SK-N-SH (cell line): ENCODE measurements at places on chromosomes 3 and 15.

- no peaks in the 10 kb centered on the region for H3K36me3 ChIP-seq
- H3K27me3 ChIP-seq, result no peaks in the 10 kb centered on the region
- H3K4me3 ChIP-seq, result no peak overlapping the region
- DNase-seq, result no peak
- no peaks in the 10 kb centered on the region for H3K4me1 ChIP-seq
- H3K27ac ChIP-seq, result no peak overlapping the region
Measured at GRCh38 chr3:112407888-112408702, 75.1 kb downstream of the CD200 start.

DNA sequence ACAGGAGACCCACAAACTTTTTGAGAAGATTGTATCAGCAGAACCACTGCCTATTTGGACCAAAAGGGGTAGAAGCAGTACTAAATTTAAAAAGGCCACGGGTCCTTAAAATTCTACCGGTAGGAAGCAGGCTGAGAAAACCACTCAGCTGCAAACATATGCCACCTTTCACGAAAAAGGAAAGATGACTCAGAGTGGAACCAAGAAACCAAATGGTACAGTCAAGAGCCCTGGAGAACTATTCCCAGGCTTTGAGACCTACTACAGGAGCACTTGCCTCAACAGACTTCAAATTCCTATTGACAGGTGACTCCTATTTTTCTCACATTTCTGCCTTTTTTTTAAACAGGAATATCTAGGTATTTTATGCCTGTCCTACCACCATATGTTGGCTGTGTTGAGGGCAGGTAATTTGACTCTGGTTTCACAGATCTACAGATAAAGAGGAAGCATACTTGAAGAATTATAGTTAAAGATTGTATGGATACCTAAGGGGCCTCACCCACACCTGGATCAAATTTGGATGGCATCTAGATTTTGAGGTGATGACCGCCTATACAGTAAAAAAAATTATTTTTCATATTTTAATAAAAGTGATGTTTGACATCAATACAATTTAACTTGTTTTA lies 10.1 kb downstream of the GOLIM4 start:
- H3K4me1 ChIP-seq, result peaks cover 4% of the 10 kb centered on the region; the same call in 1 of the 2 replicates
- H3K4me3 ChIP-seq, result no peak overlapping the region
- no peaks in the 10 kb centered on the region for H3K36me3 ChIP-seq
- DNase-seq, result no peak

GRCh38 chr3:128263118-128263517 lies 109.8 kb downstream of the EEFSEC start:
- no peaks in the 10 kb centered on the region for H3K4me1 ChIP-seq
- peaks cover 13% of the 10 kb centered on the region for H3K36me3 ChIP-seq
- H3K27ac ChIP-seq, result peak overlapping the region; percentile 79
- H3K4me3 ChIP-seq, result no peak overlapping the region
- DNase-seq, result no peak

- H3K27ac ChIP-seq, result no peak overlapping the region
- peaks cover 6% of the 10 kb centered on the region; the same call in 1 of the 2 replicates for H3K36me3 ChIP-seq
- H3K27me3 ChIP-seq, result no peaks in the 10 kb centered on the region
- no peak overlapping the region for H3K4me3 ChIP-seq
Measured at GRCh38 chr3:124634210-124635168, 95.8 kb upstream of the UMPS start.

GRCh38 chr15:70490838-70491155 lies 272.6 kb downstream of the UACA start:
- DNase-seq, result no peak
- no peaks in the 10 kb centered on the region for H3K36me3 ChIP-seq
- no peaks in the 10 kb centered on the region for H3K27me3 ChIP-seq

- DNase-seq, result peak; percentile 72
- peak overlapping the region; percentile 85 for H3K27ac ChIP-seq
- H3K36me3 ChIP-seq, result peaks cover 33% of the 10 kb centered on the region
Measured at GRCh38 chr3:9808345-9809037, 1.6 kb upstream of the TTLL3 start.

DNA sequence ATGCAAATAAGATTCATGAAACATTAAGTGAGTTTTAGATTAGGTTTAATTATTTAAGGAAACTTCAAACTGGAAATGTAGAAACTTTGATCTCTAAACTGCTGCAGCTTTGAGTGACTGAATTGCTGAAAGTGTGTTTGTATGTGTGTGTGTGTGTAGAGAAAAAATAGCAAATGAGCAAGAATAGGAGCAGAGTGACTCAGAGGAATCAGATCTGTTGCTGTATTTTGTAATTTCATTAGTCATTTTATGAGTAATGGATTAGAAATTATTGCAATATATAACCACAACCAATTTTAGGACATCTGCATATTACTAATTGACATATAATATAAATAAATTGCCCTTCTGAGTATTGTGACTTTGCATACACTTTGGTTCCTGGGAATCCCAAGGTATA lies 52.8 kb upstream of the SLC9A9 start:
- no peak overlapping the region for H3K27ac ChIP-seq
- no peaks in the 10 kb centered on the region for H3K36me3 ChIP-seq
- H3K4me3 ChIP-seq, result no peak overlapping the region
- H3K27me3 ChIP-seq, result peaks cover 6% of the 10 kb centered on the region; the same call in 1 of the 2 replicates

DNA sequence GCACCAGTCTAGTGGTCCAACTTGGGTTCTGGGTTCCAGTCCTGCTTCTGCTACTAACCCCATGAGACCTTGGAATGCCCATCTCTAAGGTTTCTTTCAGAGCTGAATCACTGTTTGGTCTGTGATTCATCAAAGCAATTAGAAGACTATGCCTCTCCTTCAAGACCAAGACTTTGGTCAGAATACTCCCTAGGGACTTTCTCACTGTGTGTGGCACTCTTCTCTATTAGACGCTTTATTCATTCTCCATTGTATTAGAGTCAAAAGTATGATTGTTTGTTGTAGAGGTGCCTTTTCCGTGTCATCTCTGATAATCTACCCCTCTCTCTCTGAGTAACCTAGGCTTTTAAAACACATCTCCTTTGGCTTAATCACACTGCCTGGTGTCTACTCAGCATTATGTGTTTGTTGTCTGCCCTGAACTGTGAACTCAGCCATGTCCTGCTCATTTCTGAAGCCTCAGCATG lies 90.5 kb downstream of the LPP start:
- H3K27me3 ChIP-seq, result no peaks in the 10 kb centered on the region
- DNase-seq, result no peak
- H3K27ac ChIP-seq, result peak overlapping the region; percentile 85
- H3K4me1 ChIP-seq, result no peaks in the 10 kb centered on the region; the same call in 1 of the 2 replicates
- H3K36me3 ChIP-seq, result peaks cover 5% of the 10 kb centered on the region; the same call in 1 of the 2 replicates

GRCh38 chr3:97917813-97918536 lies 54.3 kb downstream of the RIOX2 start:
- no peak for DNase-seq
- H3K27me3 ChIP-seq, result no peaks in the 10 kb centered on the region
- no peak overlapping the region for H3K4me3 ChIP-seq
- peaks cover 37% of the 10 kb centered on the region for H3K36me3 ChIP-seq

- H3K27me3 ChIP-seq, result no peaks in the 10 kb centered on the region
- peak overlapping the region; percentile 65; the same call in 1 of the 2 replicates for H3K27ac ChIP-seq
- H3K36me3 ChIP-seq, result no peaks in the 10 kb centered on the region
- no peaks in the 10 kb centered on the region; the same call in 1 of the 2 replicates for H3K4me1 ChIP-seq
- DNase-seq, result no peak
- no peak overlapping the region; the same call in 1 of the 2 replicates for H3K4me3 ChIP-seq
Measured at GRCh38 chr3:151976211-151977050, 103.0 kb downstream of the SUCNR1 start.

DNA sequence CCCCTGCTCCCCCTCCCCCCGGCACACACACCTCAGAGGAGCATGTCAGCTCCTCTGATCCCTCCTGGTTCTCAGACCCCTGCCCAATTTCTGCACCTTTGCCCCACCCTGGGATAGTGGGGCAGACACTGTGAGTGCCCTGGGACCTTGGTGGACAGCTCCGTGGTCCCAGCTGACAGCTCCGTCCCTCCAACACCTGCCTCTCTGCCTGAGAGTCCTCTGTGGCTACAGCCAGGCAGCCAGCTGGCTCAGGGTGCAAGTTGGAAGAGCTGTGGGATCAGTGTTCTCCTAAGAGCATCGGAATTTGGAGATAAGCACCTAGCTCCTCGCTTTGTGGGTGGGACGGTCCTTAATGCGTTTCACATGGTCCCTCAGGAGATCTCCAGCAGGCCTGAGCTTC lies 43.7 kb upstream of the PGPEP1L start:
- no peak for DNase-seq
- H3K27me3 ChIP-seq, result no peaks in the 10 kb centered on the region
- no peak overlapping the region for H3K27ac ChIP-seq
- H3K4me1 ChIP-seq, result no peaks in the 10 kb centered on the region
- H3K36me3 ChIP-seq, result no peaks in the 10 kb centered on the region

- no peaks in the 10 kb centered on the region for H3K36me3 ChIP-seq
- H3K4me1 ChIP-seq, result no peaks in the 10 kb centered on the region; the same call in none of the 2 replicates
- H3K27ac ChIP-seq, result no peak overlapping the region
- no peaks in the 10 kb centered on the region for H3K27me3 ChIP-seq
Measured at GRCh38 chr15:35752134-35752466, 206.1 kb upstream of the DPH6 start.

GRCh38 chr3:45244356-45244755 lies 18.3 kb upstream of the TMEM158 start:
- H3K4me1 ChIP-seq, result no peaks in the 10 kb centered on the region; the same call in 1 of the 2 replicates
- H3K27ac ChIP-seq, result no peak overlapping the region
- no peak overlapping the region for H3K4me3 ChIP-seq
- no peaks in the 10 kb centered on the region for H3K27me3 ChIP-seq
- DNase-seq, result no peak

DNA sequence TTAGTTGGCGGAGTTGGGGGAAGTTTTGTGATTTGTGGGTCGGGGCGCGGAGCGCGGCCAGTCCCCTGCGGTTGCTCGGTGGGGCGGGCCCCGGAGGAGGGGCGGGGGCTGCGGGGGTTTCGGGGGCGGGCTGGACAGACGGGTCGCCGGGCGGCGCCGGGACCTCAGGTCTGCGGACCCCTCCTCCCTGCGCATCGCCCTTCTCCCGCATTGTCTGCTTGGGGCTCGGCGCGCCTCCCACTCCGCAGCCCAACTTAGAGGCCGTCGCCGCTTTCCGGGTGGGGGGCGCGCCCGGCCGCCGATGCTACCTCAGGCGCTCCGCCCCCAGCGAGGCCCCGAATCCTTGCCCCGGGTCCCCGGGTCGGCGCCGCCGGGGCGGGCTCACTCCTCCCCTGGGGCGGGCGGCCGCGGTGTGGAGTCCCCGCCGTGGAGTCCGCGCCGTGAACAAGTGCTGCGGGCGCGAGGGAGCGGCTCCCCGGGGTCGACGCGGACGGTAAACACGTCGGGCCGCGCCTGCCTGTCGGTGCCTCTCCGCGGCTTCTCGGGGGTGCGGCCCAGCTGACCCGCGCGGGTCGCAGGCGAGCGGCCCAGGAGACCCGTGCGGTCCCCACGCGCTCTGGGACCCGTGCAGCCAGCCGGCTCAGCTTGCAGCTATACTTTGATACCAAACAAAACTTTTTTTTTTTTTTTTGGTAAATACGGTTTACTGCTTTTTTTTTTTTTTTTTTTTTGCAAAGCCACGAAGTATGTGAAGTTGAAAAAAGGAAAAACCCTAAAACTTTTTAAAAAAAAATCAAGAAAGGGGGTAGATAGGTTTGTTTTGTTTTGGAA lies 624 bp downstream of the AKAP13 start:
- H3K27ac ChIP-seq, result peak overlapping the region; percentile 87
- DNase-seq, result peak; percentile 88
- H3K4me3 ChIP-seq, result peak overlapping the region; percentile 79

GRCh38 chr3:165523801-165524200 lies 313.4 kb downstream of the BCHE start:
- no peaks in the 10 kb centered on the region for H3K36me3 ChIP-seq
- H3K27ac ChIP-seq, result no peak overlapping the region
- H3K4me1 ChIP-seq, result no peaks in the 10 kb centered on the region
- H3K4me3 ChIP-seq, result no peak overlapping the region

DNA sequence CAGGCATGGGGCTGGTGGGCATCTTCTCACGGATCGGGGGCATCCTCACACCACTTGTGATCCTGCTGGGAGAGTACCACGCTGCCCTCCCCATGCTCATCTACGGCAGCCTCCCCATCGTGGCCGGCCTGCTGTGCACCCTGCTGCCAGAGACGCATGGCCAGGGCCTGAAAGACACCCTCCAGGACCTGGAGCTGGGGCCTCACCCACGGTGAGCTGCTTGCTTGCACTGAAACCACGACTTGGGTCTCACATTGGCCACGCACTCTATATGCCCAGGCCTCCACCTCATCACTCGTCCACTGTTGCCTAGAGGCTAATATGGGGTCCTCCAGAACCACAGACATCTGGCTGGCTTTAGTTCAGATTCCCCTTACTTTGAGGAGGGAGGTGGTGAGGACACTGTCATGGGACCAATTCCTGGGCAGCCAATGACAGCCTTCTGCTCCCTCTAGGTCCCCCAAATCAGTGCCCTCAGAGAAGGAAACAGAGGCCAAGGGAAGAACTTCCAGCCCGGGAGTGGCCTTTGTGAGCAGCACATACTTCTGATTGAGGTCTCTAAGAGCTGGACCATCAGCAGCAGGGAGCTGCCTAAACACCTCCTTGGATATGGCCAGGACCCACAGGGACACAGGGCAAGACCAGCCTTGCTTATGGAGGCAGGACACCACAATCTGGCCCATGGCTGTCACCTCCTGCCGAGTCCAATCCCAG lies 5.0 kb upstream of the SLC22A14 start:
- H3K4me1 ChIP-seq, result no peaks in the 10 kb centered on the region
- no peak overlapping the region for H3K27ac ChIP-seq
- DNase-seq, result no peak
- no peaks in the 10 kb centered on the region for H3K27me3 ChIP-seq
- H3K4me3 ChIP-seq, result no peak overlapping the region

GRCh38 chr3:52441772-52442332 lies 3.1 kb downstream of the SEMA3G start:
- H3K27me3 ChIP-seq, result no peaks in the 10 kb centered on the region
- no peak overlapping the region for H3K27ac ChIP-seq
- DNase-seq, result no peak
- no peaks in the 10 kb centered on the region for H3K36me3 ChIP-seq
- no peak overlapping the region for H3K4me3 ChIP-seq

DNA sequence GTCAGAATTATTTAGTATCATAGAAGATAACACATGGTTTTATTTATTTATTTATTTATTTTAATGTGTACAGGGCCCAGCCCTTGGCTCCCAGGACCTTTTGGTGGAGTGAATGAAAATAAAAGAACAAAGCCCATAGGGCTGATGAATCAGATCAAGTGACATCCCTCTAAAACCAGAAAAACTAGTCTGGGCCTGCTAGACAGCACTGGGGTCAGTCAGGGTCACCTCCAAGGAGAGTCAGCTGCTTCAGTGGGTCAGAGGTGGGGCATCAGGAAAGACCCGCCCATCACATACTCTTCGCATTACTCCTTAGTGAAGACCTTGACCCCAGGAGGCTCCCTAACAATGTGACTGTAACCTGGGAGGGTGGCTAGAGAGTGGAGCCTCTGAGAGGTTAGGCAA lies 12.8 kb downstream of the PPCDC start:
- no peaks in the 10 kb centered on the region for H3K27me3 ChIP-seq
- no peak overlapping the region for H3K4me3 ChIP-seq
- DNase-seq, result no peak
- no peak overlapping the region for H3K27ac ChIP-seq
- H3K4me1 ChIP-seq, result no peaks in the 10 kb centered on the region; the same call in 1 of the 2 replicates

DNA sequence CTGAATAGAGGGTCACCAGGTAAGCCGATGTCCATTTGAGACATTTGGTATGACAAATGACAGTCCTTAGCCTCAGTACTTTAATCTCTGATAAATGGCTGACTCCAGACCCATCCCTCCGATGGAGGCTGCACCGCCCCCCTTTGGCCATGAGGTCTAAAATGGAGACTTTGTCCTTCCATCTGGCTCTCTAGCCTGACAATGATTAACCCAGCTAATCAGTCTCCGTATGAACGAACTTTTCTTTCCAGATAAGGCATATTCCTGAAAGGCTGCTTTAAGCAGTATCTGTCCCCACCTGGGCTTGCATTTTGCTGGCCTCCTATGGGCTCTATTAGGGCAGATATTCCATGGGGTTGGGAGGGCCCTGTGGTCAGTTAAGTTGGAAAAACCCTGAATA lies 10.8 kb upstream of the MYZAP start:
- H3K27ac ChIP-seq, result no peak overlapping the region
- no peaks in the 10 kb centered on the region for H3K4me1 ChIP-seq
- no peak overlapping the region for H3K4me3 ChIP-seq
- DNase-seq, result no peak
